ENCODE measurements at places on chromosomes 16 and 17. TPM values are rescaled to one million over a fixed set of nuclear protein-coding genes. Genes with fewer than 3 reads are reported as not detected.

The BCL6B gene
- total RNA-seq, result 1.3 TPM

- no peak for DNase-seq
- no peaks in the 10 kb centered on the region for H3K27me3 ChIP-seq
- peaks cover 6% of the 10 kb centered on the region for H3K4me1 ChIP-seq
- no peaks in the 10 kb centered on the region for H3K36me3 ChIP-seq
- no peak overlapping the region for H3K4me3 ChIP-seq
Observed at GRCh38 chr17:50624321-50624934, 10.3 kb upstream of the ABCC3 start.

DNA sequence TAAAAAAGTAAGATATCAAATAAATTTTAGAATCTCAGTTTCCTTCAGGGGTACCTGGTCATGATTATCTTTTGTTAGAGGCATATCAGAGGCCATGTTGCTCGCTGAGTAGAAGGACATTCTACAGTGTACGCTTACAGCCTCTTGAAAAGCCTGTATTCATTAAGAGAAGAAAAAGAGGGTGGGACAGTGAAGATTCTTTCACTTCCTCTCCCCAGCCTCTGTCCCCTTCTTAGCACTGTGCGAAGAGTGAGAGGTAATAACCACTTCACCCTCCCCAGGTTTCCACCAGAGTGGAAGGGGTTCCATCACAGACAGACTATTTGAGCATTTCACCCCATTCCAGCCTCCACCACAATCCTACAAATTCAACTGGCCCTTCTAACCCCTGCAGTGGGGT is 4.8 kb upstream of the LPO start:
- no peaks in the 10 kb centered on the region for H3K36me3 ChIP-seq
- no peaks in the 10 kb centered on the region for H3K4me1 ChIP-seq
- H3K27ac ChIP-seq, result no peak overlapping the region
- peak; percentile 24 for DNase-seq
- H3K4me3 ChIP-seq, result no peak overlapping the region
- H3K27me3 ChIP-seq, result peaks cover 63% of the 10 kb centered on the region

The PPP1R27 gene
- total RNA-seq, result not detected

- H3K27ac ChIP-seq, result no peak overlapping the region
- peaks cover 8% of the 10 kb centered on the region for H3K36me3 ChIP-seq
- DNase-seq, result no peak
- H3K4me3 ChIP-seq, result no peak overlapping the region
Observed at GRCh38 chr16:66563574-66564334, 2.5 kb upstream of the CMTM1 start.

The C16orf86 gene
- total RNA-seq, result 4.7 TPM

The SMIM22 gene
- total RNA-seq, result not detected

The DNASE1L2 gene
- 0.35 TPM for total RNA-seq

GRCh38 chr16:86882586-86883280 is 304.4 kb downstream of the FOXL1 start:
- DNase-seq, result no peak
- H3K27ac ChIP-seq, result no peak overlapping the region
- no peaks in the 10 kb centered on the region for H3K36me3 ChIP-seq
- no peaks in the 10 kb centered on the region for H3K4me1 ChIP-seq
- no peaks in the 10 kb centered on the region for H3K27me3 ChIP-seq

GRCh38 chr17:13589658-13590057 is 12.1 kb downstream of the HS3ST3A1 start:
- H3K4me1 ChIP-seq, result no peaks in the 10 kb centered on the region
- H3K27ac ChIP-seq, result no peak overlapping the region
- no peaks in the 10 kb centered on the region for H3K27me3 ChIP-seq
- no peak overlapping the region for H3K4me3 ChIP-seq

GRCh38 chr17:27544350-27545131 is 86.4 kb upstream of the LGALS9 start:
- H3K27ac ChIP-seq, result no peak overlapping the region
- no peaks in the 10 kb centered on the region for H3K27me3 ChIP-seq
- DNase-seq, result peak; percentile 51
- peaks cover 3% of the 10 kb centered on the region for H3K4me1 ChIP-seq
- H3K4me3 ChIP-seq, result no peak overlapping the region
- no peaks in the 10 kb centered on the region for H3K36me3 ChIP-seq

The ZNF750 gene
- total RNA-seq, result not detected

The DNAH3 gene
- total RNA-seq, result 0.59 TPM

The PGAP6 gene
- 79.1 TPM for total RNA-seq

GRCh38 chr17:38970128-38970527 is 2.9 kb upstream of the FBXO47 start:
- no peaks in the 10 kb centered on the region for H3K27me3 ChIP-seq
- no peak for DNase-seq
- H3K27ac ChIP-seq, result no peak overlapping the region
- H3K36me3 ChIP-seq, result no peaks in the 10 kb centered on the region
- H3K4me3 ChIP-seq, result no peak overlapping the region
- H3K4me1 ChIP-seq, result no peaks in the 10 kb centered on the region

The STX1B gene
- 7.0 TPM for total RNA-seq

DNA sequence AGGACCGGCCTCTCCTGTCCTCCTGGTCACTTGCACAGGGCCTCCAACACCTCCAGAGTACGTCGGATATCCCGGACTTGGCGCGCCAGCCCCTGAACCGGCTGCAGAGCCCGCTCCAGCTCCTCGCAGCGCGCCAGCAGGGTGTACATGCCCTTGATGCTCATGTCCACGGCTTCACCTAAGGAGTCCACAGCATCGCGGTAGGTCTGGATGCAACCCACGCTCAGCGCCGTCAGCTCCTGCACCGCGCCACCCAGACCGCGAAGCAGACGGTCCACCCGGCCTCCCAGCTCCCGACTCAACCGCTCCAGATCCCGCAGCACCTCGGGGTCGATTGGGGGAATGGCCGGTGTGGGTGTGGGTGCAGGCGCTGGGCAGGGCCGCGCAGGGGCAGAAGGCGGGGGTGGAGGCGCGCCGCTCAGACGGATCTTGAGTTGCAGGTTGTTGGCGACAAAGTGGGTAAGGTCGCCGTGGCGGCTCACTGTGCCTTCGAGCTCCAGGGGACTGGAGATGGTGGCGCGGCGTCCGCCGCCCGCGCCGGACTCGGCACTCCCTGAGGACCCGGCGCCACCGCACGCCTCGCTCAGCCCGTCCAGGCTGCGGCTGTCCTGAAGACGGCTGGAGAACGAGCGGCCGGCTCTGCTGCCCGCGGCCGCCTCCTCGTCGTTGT is 804 bp downstream of the BORCS6 start:
- peak; percentile 76 for DNase-seq
- H3K4me1 ChIP-seq, result peaks cover 14% of the 10 kb centered on the region

DNA sequence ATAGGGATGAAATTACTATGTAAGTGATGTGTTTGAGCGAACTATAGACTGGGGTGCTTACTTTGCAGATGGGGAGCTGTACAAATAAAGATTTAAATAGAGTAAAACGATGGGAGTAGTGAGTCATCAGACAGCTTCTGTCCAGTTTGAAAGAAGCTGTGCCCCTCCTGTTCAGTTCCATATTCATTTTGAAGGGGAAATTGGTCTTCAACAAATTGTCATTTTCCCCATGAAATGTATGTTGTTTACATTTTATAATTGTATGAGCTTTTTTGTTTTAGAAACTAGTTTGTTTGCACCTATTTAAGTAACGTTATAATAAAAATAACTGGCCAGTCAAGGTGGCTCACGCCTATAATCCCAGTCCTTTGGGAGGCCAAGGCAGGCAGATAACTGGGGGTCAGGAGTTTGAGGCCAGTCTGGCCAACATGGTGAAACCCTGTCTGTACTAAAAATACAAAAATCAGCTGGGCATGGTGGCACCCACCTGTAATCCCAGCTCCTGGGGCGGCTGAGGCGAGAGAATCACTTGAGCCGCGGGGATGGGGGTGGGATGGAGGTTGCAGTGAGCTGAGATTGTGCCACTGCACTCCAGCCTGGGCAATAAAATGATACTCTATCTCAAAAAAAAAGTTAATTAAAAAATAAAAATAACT is 20.2 kb downstream of the SEC14L1 start:
- DNase-seq, result no peak
- H3K4me3 ChIP-seq, result no peak overlapping the region
- peaks cover 5% of the 10 kb centered on the region for H3K4me1 ChIP-seq

DNA sequence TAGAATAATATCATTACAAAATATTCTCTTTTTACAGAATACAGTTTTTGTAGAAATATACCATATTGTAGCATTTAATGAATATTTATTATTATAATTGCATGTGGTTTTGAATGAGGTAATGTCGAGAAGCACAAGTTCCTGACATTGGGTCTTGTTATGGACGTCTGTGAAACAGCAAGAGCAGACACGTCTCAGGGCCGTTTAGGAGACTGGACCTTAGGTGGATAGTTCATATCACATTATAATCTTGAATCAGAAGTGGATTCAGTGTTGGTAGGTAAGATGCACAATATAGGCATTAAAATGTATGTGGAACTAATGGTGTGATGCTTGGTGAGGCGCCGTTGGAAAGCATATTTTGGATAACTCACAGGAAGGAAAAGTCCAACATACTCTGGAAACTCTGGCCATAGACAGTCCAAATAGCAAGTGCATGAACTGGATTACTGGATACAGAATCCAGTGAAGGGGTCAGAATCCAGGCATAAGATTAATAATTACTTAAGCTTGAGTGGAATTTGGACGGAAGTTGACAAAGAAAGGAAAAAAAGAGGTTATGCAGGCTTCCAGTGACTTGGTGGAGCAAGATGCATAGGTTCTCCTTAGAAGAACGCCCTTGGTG is 17.2 kb downstream of the ABCA8 start:
- no peaks in the 10 kb centered on the region for H3K4me1 ChIP-seq

DNA sequence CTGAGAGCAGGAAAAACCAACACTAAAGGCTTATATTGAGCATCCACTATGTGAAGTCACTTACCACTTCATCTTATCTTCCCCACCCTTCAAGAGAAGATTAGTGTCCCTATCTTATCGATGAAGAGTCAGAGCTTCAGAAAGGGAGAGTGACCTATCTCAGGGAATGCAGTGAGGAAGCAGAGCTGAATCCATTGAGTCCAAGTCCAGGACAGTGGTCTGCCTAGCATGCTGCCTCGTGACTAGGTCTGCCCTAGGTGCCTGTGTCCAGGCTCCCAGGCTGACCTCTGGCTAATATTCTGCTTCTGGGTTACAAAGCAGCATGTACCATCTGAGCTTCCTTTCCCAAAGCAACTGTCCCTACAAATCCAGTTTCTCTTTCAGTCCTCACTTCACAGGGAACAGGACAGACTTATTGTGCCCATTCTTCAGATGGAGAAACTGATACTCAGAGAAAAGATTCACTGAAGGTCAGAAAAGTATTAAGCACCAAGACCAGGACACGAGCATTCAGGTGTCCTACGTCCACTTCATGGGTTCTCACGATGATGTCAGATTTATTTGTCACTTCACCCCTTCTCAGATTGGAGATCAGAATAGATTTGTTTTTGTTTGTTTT is 13.3 kb upstream of the FZD2 start:
- H3K27me3 ChIP-seq, result peaks cover 5% of the 10 kb centered on the region
- H3K27ac ChIP-seq, result peak overlapping the region; percentile 90
- H3K4me3 ChIP-seq, result no peak overlapping the region
- peaks cover 15% of the 10 kb centered on the region for H3K4me1 ChIP-seq
- no peaks in the 10 kb centered on the region for H3K36me3 ChIP-seq
- no peak for DNase-seq

DNA sequence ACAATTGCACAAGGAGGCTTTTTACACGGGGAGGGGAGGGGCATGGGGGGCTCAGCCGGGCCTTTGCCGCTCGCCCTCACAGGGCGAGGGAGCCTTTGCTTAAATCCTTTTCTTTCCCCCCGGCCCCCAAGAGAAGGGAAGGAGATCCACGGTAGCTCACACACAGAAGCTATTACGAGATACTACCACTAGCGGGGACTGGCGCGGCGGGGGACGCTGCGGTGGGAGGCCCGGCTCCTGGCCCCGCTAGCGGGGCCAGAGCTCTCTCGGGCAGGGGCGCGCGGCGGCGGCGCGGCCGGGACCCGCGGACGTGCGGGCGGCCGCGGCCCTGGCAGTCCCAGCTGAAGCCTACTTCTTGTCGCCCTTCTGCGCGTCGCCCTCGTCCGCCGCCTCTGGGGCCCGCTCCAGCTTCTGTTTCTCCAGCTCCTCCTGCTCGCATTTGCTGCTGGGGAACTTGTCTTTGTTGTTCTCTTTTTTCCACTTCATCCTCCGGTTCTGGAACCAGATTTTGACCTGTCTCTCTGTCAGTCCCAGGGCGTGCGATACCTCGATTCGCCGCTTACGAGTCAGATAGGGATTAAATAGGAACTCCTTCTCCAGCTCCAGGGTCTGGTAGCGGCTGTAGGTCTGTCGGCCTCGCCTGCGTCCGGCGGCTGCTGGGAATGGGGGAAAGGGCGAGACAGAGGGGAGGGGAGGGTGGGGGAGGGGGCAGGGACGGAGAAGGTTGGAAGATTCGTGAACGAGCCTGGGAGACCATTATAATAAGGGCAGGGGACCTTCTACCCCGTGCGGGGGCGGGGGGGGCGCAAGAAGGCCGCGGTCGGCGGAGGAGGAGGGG is 2.0 kb downstream of the HOXB8 start:
- H3K4me1 ChIP-seq, result no peaks in the 10 kb centered on the region
- H3K36me3 ChIP-seq, result no peaks in the 10 kb centered on the region
- peak overlapping the region; percentile 41 for H3K27ac ChIP-seq
- peak; percentile 90 for DNase-seq
- no peak overlapping the region for H3K4me3 ChIP-seq

- DNase-seq, result no peak
- H3K27ac ChIP-seq, result no peak overlapping the region
- H3K27me3 ChIP-seq, result no peaks in the 10 kb centered on the region
- no peaks in the 10 kb centered on the region for H3K4me1 ChIP-seq
- H3K4me3 ChIP-seq, result no peak overlapping the region
Observed at GRCh38 chr17:17606416-17607000, 15.0 kb upstream of the PEMT start.

The C17orf78 gene
- total RNA-seq, result not detected

DNA sequence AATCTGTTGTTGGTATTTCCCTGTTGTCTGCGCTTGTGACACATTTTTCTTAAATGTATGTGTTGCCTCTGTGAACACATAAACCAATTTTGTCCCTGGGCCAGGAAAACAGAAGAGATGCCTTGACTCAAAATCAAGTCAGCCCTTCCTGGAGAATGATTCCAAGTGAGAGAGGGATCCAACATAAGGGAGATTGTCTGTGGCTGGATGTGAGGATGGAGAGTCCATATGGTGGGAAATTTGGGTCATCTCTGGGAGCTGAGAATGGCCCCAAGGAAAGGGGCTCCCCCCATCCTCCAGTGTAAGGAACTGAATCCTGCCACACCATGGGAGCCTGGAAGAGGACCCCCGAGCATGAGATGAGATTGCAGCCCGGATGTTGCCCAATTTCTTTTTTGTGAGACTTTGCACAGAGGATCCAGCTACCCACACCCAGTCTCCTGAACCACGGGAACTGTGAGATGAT is 13.5 kb downstream of the CRYM start:
- DNase-seq, result no peak
- no peak overlapping the region for H3K4me3 ChIP-seq
- no peaks in the 10 kb centered on the region for H3K36me3 ChIP-seq
- no peak overlapping the region for H3K27ac ChIP-seq
- H3K27me3 ChIP-seq, result no peaks in the 10 kb centered on the region
- H3K4me1 ChIP-seq, result peaks cover 5% of the 10 kb centered on the region

- H3K4me3 ChIP-seq, result no peak overlapping the region
- H3K27ac ChIP-seq, result peak overlapping the region; percentile 1
- no peaks in the 10 kb centered on the region for H3K27me3 ChIP-seq
- DNase-seq, result peak; percentile 77
- H3K4me1 ChIP-seq, result no peaks in the 10 kb centered on the region
Observed at GRCh38 chr16:11639925-11640899, 28.0 kb upstream of the SNN start.

GRCh38 chr17:43818966-43819365 is 14.0 kb downstream of the MPP3 start:
- H3K36me3 ChIP-seq, result no peaks in the 10 kb centered on the region
- no peaks in the 10 kb centered on the region for H3K27me3 ChIP-seq
- H3K4me1 ChIP-seq, result no peaks in the 10 kb centered on the region
- no peak overlapping the region for H3K27ac ChIP-seq
- H3K4me3 ChIP-seq, result no peak overlapping the region
- no peak for DNase-seq

The RHBDF2 gene
- total RNA-seq, result 28.5 TPM

The OR1A1 gene
- not detected for total RNA-seq
